GM13977 (cell line): ENCODE measurements at places on chromosomes 11 and 22.

- DNase-seq: peak; percentile 88
Measured at GRCh38 chr11:95790123-95790932, at the start of gene CEP57. CEP57 (plus strand) TSS chr11:95790498; CDS start chr11:95790699, 201 bp downstream.

DNA sequence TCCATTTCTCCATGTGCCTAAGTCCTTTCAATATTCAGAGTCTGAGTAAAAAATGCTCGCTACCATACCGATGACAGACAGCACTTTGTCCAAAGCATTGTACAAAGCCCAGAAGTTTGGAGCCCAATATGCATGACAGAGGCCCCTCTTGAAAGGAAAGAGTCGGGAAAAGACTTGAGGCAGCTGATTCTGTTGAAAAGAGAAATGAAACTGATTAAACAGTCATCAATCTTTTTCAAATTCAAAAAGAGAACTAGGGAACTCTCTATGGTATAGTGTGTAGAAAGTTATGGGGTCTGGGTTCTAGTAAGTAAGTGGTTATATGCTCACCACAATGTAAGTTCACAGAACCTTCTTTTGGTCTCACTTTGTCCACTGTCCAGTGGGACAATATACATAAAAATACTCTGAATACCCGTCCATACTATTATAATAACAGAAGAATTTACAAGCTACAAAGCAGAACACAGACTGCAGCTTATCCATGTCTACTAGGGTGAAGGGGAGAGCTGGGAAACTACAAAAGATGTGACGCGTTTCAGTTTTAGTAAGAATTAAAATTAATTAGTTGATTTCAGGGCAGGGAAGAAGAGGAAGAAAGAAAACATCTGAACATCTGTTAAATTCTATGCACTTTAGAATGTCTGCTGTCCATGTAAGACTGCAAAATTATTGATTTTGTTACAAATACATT lies 26.7 kb downstream of the ALG8 start:
- peak; percentile 24 for DNase-seq

DNA sequence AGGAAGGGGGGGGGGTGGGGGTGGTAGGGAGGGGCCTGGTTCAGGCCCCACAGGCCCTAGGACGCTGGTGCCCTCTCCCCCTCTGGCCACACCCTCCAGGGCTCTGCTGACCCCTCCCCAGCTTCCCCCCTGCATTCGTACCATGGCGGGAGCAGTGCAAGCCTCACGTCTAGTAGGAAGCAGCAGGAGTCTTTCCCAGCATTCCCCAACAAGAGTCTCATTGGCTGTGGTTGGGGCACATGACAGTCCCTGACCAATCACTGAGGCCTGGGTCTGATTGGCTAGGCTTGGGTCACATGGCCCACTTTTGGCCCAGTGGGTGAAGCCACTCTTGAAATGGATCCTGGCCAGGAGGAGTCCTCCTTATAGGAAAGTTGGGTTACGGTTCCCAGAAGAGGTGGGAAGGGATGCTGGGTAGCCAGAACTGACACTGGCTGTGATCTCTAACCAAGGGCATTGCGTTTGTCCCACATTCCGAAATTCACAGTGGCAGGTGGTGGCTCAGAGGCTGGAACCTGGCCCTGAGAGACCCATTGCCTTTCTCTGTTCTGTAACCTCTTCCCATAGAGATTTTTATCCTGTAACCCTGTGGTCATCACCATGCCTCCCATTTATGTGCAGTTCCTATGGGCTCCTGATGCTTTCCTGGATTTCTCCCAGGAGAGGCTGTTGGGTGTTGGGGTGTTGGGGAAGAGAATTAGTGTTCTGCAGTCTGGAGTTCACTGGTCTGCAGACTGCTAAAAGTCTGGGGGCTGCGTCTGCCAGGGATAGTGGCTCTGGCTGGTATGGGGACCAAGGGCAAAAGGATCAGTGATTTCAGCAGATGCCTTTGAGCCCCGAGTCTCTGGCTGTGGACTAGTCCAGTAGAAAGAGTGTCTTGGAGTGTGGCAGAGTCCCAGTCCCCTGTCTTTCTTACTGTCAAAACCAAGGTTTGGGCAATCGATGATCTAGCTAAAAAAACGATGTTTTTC lies 58.9 kb upstream of the MYEOV start:
- DNase-seq: no peak

DNA sequence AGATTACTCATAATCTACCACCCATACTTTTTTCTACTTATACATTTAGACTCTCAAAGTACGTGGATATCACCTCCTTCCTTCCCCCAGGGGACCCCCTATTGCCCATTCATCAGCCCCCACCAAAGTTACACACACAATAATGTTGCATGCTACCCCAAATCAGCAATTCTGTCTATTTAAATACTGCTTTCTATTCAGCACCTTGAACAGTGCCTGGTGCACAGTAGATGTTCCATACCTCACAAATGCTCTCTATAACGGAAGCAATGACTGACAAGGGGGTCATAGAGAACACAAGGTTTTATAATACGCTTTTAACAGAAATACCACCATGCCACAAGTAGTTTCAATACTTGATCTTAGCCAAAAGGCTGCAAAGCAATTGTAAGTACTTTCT lies 370.7 kb downstream of the MIAT start:
- no peak for DNase-seq

- DNase-seq: no peak
Measured at GRCh38 chr22:45562537-45563361, 60.1 kb downstream of the FBLN1 start.

DNA sequence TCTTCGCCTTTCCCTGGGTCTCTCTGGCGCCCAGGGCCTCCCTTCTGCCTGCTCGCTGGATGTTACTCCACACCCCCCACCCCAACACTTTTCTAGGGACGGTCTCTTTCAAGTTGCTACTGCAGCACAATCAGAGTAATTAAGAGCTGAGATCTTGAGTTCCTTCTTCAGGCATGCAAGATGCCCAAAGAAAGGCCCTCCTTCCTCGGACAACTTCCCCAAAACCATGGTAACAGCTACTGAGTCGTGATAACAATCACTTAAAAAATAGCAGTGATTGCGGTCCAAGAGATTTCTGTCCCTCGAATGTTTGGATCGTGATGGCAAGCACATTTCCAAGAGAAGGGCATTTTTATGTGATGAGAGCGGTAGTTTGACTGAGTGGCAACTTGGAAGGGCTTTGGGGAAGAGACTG lies 638 bp upstream of the TENM4 start:
- no peak for DNase-seq

- no peak for DNase-seq
Measured at GRCh38 chr11:44310206-44310462, 195 bp upstream of the ALX4 start.

DNA sequence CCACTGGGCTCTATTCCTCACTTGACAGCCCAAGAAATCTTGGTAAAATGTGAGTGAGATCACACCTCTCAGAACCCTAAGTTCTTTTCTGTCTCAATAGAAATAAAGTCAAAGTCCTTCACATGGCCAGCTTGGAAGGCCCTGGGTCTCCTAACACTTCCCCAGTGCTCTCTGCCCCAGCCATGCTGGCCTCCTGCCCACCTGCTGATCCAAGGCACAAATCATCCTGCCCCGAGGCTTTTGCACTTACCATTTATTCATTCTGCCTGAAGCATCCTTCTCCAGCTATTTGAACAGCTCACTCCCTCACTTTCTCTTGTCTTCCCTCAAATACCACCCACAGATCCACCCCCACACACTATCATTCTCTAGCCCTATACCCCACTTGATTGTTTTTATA lies 26.4 kb downstream of the ISX start:
- no peak for DNase-seq

GRCh38 chr11:95734009-95734572 lies 55.5 kb downstream of the FAM76B start:
- DNase-seq: no peak

DNA sequence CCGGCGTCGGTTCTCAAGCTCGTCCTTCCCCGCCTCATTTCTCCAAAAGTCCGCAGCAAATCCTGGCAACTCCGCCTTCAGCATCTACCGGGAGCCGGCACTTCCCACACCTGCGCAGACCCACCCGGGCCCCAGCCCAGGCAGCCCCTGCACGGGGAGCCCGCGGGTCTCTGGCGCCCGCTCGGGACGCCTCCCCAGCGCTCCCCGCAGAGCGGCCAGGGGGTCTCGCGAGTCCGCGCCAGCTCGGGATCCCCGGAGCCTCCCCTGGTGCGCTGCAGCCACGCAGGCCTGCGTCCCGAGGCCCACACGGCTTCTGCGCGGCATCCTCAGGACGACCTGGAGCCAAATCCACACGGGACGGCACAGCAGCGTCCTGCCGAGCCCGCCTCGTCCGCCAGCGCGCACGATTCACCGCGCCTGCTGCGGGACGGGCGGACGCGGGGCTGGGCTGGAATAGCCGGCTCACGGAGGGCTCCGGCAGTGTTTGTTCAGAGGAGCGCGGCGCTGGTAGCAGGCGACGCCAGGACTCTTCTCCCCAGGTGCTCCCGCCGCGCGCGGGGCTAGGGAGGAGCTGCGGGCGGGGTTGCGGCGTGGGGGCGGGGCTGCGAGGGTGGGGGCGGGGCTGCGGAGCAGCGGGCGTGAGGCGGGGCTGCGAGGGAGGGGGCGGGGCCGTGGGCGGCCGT lies 816 bp upstream of the PHRF1 start:
- DNase-seq: no peak

- no peak for DNase-seq
Measured at GRCh38 chr11:15318814-15319213, 204.1 kb downstream of the INSC start.

DNA sequence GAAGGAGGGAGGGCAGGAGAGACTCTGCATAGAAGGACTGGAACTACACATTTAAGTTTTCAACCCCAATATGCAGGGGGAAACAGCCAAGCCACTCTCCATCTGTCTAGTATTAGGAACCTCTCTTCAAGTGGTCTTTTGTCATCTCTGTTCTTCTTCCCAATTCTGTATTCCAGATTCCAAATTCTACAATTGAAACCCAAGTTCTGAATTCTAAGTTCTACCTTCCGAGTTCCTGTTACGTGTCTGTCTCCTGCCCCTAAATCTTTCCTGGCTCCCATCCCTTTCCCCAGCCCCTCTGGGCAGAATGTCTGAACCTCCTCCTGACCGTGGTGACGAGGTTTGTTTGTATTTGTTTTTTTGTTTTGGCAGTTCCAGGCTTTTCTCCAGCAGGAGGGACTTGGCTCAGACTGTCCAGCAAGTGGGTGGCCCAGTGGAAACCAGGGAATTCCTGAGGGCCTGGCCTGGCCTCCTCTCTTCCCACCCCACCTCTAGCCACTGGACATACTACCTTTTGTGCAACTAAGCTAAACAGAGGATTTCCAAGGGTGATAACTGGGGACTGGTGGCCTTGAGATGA lies 1.6 kb upstream of the THOC5 start:
- no peak for DNase-seq

- no peak for DNase-seq
Measured at GRCh38 chr11:113613619-113614018, 92.5 kb downstream of the TMPRSS5 start.

DNA sequence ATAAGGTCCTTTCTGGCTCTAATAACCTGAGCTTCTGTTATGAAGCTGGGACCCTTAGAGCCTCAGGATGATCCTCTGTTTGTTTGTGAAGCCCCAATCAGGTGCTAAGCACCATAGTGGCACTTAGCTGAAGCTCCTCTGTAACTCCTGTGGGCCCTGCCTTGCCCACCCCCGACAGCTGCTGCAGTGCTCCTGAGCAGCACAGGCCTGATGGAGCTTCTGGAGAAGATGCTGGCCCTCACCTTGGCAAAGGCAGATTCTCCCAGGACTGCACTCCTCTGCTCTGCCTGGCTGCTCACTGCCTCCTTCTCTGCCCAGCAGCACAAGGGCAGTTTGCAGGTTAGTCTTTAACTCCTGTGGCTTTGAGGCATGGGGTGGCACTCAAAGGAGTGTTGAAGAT lies 19.0 kb upstream of the CCDC134 start:
- DNase-seq: no peak

GRCh38 chr11:64670975-64671374 lies 52.0 kb downstream of the NRXN2 start:
- DNase-seq: no peak

GRCh38 chr11:59154610-59155009 lies 12.0 kb downstream of the FAM111A start:
- no peak for DNase-seq

DNA sequence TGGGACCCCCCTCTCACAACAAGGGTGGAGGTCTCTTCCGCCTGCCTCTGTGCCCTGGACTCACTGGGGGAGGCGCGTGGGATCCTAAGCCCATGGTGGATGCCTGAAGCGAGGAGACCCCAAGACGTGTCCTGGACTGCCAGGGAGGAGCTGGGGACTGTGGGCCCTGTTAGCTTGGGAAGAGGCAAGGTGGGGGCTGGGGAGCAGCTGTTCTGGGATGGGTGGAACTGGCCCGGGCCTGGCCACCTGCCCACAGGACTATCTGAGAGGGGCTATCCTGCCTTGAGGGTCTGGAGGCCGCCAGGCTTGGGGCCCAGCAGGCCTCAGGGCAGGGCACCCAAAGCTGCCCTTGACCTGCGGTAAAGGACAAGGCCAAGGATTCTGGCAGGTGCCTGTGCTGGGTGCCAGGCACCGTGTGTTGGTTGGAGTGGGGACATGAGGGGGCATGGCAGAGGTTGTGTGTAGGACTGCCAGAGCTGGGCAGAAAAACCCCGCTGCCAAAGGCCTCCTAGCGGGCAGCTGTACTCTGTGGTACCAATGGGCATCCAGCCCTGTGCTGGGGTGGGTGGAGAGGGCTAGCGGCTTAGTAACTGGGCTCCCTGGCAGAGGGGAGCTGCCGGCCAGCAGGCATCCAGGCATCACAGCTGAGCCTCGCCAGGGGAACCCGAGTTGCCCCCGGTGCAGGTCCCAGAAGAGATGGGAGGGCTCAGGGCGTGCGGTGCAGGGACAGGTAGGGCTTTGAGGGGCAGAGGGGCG lies 670 bp downstream of the LSP1 start:
- no peak for DNase-seq

DNA sequence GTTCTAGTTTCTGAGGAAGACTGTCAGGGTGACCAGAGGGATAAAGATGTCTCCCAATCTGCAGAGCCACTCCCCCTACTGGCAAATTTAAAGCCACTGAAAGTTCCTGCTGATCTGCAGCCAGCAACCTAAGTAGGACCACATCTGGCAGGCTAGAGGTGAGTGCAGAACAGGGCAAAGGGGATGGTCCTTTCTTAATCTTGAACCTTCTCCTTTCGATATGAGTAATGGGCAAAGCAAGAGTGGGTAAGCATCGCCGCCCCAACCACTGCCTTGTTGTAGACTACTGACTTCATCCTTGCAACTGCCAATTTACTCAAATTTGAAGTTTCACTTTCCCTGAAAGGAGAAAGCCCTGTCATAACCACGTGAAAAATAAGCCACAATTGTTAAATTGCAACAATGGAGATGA lies 30.7 kb downstream of the SCUBE2 start:
- peak; percentile 79 for DNase-seq

- DNase-seq: no peak
Measured at GRCh38 chr22:30196880-30197336, 49.7 kb downstream of the LIF start.

DNA sequence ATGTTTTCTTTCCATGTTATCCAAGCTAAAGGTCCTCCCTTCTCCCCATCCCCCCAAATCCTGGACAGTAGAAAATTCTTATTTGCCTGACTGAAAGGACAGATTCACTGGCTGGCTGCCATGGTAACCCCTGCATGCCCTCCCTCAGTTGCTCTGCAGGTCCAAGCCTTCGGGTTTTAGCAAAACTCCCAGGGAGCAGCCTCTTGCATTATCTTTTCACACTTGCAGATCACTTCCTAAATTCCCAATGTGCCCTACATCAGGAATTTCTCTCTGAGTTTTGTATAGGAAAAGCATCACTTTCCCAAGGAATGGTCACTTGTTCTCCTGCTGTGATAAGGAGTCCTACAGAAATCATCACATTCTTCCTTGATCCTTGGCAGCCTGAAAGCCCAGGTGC lies 75.0 kb upstream of the TENM4 start:
- DNase-seq: no peak
